Naive thymus-derived CD8-positive, alpha-beta T cell (primary cell): ENCODE measurements at places on chromosomes 6 and 20. TPM values are rescaled to one million over a fixed set of nuclear protein-coding genes. Genes with fewer than 3 reads are reported as not detected.

RBBP8NL gene
- total RNA-seq = not detected

CFB gene
- total RNA-seq = 1.4 TPM

ZSCAN16 gene
- 13.9 TPM for total RNA-seq

GRCh38 chr6:9405825-9406224, 970.5 kb upstream of the SLC35B3 start:
- no peak for DNase-seq
- no peaks in the 10 kb centered on the region for H3K36me3 ChIP-seq
- H3K4me1 ChIP-seq = no peaks in the 10 kb centered on the region
- no peak overlapping the region for H3K27ac ChIP-seq
- no peak overlapping the region for H3K4me3 ChIP-seq

GRCh38 chr6:130453230-130453629, 87.4 kb downstream of the TMEM200A start:
- no peak overlapping the region for H3K4me3 ChIP-seq
- no peaks in the 10 kb centered on the region for H3K36me3 ChIP-seq
- no peak overlapping the region for H3K27ac ChIP-seq
- H3K27me3 ChIP-seq = no peaks in the 10 kb centered on the region

GRCh38 chr6:73800997-73801396, 105.0 kb downstream of the CD109 start:
- no peak for DNase-seq
- H3K4me3 ChIP-seq = no peak overlapping the region
- H3K4me1 ChIP-seq = no peaks in the 10 kb centered on the region

GRCh38 chr20:41140226-41141133, 3.1 kb downstream of the PLCG1 start:
- no peaks in the 10 kb centered on the region for H3K27me3 ChIP-seq
- H3K4me1 ChIP-seq = peaks cover 84% of the 10 kb centered on the region
- no peaks in the 10 kb centered on the region for H3K36me3 ChIP-seq
- peak overlapping the region; percentile 92 for H3K4me3 ChIP-seq
